HFFc6 (cell line): ENCODE measurements at places on chromosomes 4 and X. TPM values are rescaled to one million over a fixed set of nuclear protein-coding genes. Genes with fewer than 3 reads are reported as not detected.

The GAGE10 gene
- total RNA-seq: not detected in 3 replicates

The GPC3 gene
- total RNA-seq: not detected in 3 replicates

The ZFP92 gene
- total RNA-seq: 0.06 and 0.37 TPM in 2 replicates

The GABRQ gene
- not detected in 3 replicates for total RNA-seq

The NWD2 gene
- not detected in 3 replicates for total RNA-seq

The P2RY8 gene
- total RNA-seq: not detected in 2 replicates

The FHIP1A gene
- 0.55 to 0.90 TPM (median 0.83 TPM) in 3 replicates for total RNA-seq

The SPARCL1 gene
- total RNA-seq: not detected in 3 replicates

The MUC7 gene
- not detected in 2 replicates for total RNA-seq

The RADX gene
- 0.15 to 0.38 TPM (median 0.15 TPM) in 3 replicates for total RNA-seq

The PCDH19 gene
- total RNA-seq: 0.03 and 0.11 TPM in 2 replicates

The FATE1 gene
- not detected in 3 replicates for total RNA-seq

The EGFL6 gene
- not detected in 3 replicates for total RNA-seq

The YIPF6 gene
- 37.6 to 46.2 TPM (median 43.7 TPM) in 3 replicates for total RNA-seq

The SPATA4 gene
- total RNA-seq: 0.14 to 0.26 TPM in 2 of 3 replicates, not detected in the other

The HDAC6 gene
- total RNA-seq: 23.3 and 29.9 TPM in 2 replicates

The TAF7L gene
- 0.18 to 0.36 TPM (median 0.34 TPM) in 3 replicates for total RNA-seq

The MAGEA10 gene
- total RNA-seq: not detected in 3 replicates

The ELF2 gene
- total RNA-seq: 18.8 to 23.3 TPM (median 19.8 TPM) in 3 replicates

The SMIM10 gene
- 4.9 to 5.7 TPM (median 5.6 TPM) in 3 replicates for total RNA-seq

The NCAPG gene
- total RNA-seq: 17.6 to 35.0 TPM (median 34.9 TPM) in 3 replicates

The FAM9B gene
- not detected in 3 replicates for total RNA-seq

The SMIM9 gene
- total RNA-seq: not detected in 3 replicates

The GPRIN3 gene
- total RNA-seq: 0.02 to 0.18 TPM (median 0.14 TPM) in 3 replicates

The SOWAHB gene
- 0.12 TPM in 2 of 3 replicates, not detected in the other for total RNA-seq

The DCAF4L1 gene
- total RNA-seq: 0.02 to 0.04 TPM in 2 of 3 replicates, not detected in the other

The LEF1 gene
- total RNA-seq: 0.37 TPM in 1 of 3 replicates, not detected in the others

The SEC31A gene
- total RNA-seq: 346 to 405 TPM (median 395 TPM) in 3 replicates

The STARD8 gene
- total RNA-seq: 1.6 to 3.5 TPM (median 2.6 TPM) in 3 replicates

The PABPC5 gene
- not detected in 3 replicates for total RNA-seq

The XPNPEP2 gene
- total RNA-seq: not detected in 3 replicates

The XAGE2 gene
- not detected in 3 replicates for total RNA-seq

The MAGT1 gene
- 70.4 to 75.5 TPM (median 71.8 TPM) in 3 replicates for total RNA-seq

The FOXP3 gene
- 0.18 TPM in 1 of 3 replicates, not detected in the others for total RNA-seq

The TEX13B gene
- not detected in 3 replicates for total RNA-seq

The GLRB gene
- 4.7 to 9.4 TPM (median 9.2 TPM) in 3 replicates for total RNA-seq

The STBD1 gene
- total RNA-seq: 4.3 to 5.8 TPM (median 5.3 TPM) in 3 replicates

The PRAF2 gene
- total RNA-seq: 71.7 to 100 TPM (median 80.3 TPM) in 3 replicates

The FAT1 gene
- 298 to 515 TPM (median 392 TPM) in 3 replicates for total RNA-seq

The GRPR gene
- total RNA-seq: 0.23 to 0.28 TPM (median 0.27 TPM) in 3 replicates

The TMPRSS11A gene
- not detected in 3 replicates for total RNA-seq

The TMSB15A gene
- total RNA-seq: 1.8 to 2.7 TPM (median 2.2 TPM) in 3 replicates

The KCND1 gene
- 4.4 and 5.6 TPM in 2 replicates for total RNA-seq

The GIMD1 gene
- not detected in 3 replicates for total RNA-seq

The GABRE gene
- total RNA-seq: 0.97 and 2.0 TPM in 2 replicates

The GYPA gene
- not detected in 3 replicates for total RNA-seq

The PNCK gene
- 0.22 to 0.53 TPM in 2 of 3 replicates, not detected in the other for total RNA-seq

The REELD1 gene
- total RNA-seq: not detected in 3 replicates

The SATL1 gene
- not detected in 3 replicates for total RNA-seq

The MAP9 gene
- 7.0 to 13.9 TPM (median 12.6 TPM) in 3 replicates for total RNA-seq

The CLCN4 gene
- total RNA-seq: not detected in 3 replicates

The FAM114A1 gene
- 185 and 210 TPM in 2 replicates for total RNA-seq

The CTAG1B gene
- not detected in 3 replicates for total RNA-seq
